ENCODE measurements at places on chromosomes 5 and 9. TPM values are rescaled to one million over a fixed set of nuclear protein-coding genes. Genes with fewer than 3 reads are reported as not detected.

DNA sequence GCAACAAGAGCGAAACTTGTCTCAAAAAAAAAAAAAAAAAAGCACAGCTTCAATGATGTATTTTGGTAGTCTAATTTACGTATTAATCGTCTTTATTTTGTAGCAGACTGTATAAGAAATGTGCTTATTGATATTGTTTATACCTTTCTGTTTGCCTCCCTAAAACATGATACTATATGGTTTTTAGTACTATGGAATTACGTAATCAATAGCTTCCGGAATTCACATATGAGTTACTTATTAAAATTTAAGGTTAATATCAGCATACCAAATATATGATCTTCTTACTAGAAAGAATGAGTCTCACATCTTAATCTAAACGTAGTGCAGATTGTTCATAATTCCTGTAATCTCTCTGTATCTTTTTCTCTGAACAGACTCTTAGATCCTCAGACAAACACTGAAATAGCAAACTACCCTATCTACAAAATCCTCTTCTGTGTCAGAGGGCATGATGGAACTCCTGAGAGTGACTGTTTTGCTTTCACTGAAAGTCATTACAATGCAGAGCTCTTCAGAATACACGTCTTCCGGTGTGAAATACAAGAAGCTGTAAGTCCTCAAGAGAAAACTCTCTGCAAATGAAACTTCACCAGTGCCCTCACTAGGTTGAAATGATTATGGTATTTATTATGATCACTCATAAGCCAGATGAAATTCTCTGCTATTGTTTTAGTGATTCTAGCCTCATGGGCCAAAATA is 44.4 kb upstream of the GPR21 start:
- H3K4me1 ChIP-seq = no peaks in the 10 kb centered on the region
- peak overlapping the region; percentile 45 for H3K27ac ChIP-seq
- H3K27me3 ChIP-seq = no peaks in the 10 kb centered on the region
- no peaks in the 10 kb centered on the region for H3K36me3 ChIP-seq
- no peak for DNase-seq

- H3K4me3 ChIP-seq = peak overlapping the region; percentile 97
- no peaks in the 10 kb centered on the region for H3K27me3 ChIP-seq
- no peak for DNase-seq
- H3K4me1 ChIP-seq = peaks cover 49% of the 10 kb centered on the region
Observed at GRCh38 chr9:89311346-89312221, 589 bp downstream of the CKS2 start.

GRCh38 chr5:149485655-149486615 is 65.3 kb downstream of the CSNK1A1 start:
- H3K27me3 ChIP-seq = no peaks in the 10 kb centered on the region
- H3K4me3 ChIP-seq = no peak overlapping the region
- DNase-seq = no peak
- H3K36me3 ChIP-seq = no peaks in the 10 kb centered on the region

- H3K4me1 ChIP-seq = no peaks in the 10 kb centered on the region
- no peak for DNase-seq
- H3K27me3 ChIP-seq = peaks cover 35% of the 10 kb centered on the region
- H3K27ac ChIP-seq = no peak overlapping the region
- H3K4me3 ChIP-seq = no peak overlapping the region
Observed at GRCh38 chr5:171678646-171679045, 107.0 kb upstream of the SMIM23 start.

DNA sequence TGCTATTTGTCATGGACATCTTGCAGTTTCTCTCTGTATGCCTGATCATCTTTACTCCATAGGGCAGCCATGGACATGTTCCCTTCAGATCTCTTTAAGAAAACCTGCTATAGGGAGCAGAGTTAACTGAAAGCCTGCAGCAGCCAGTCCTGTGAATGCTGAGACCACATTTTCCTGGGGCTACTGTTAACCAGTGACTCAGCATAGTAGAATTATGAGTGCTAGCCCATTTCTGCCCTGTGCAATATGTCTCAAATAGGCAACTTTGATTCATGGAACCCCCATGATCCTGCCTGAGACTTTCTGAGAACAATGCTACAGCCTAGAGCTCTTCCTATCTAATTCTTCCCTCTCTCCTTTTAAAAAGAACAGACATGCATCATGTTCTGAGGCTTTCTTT is 624.2 kb downstream of the CHSY3 start:
- H3K36me3 ChIP-seq = no peaks in the 10 kb centered on the region
- no peak overlapping the region for H3K27ac ChIP-seq
- H3K27me3 ChIP-seq = no peaks in the 10 kb centered on the region
- no peaks in the 10 kb centered on the region for H3K4me1 ChIP-seq
- H3K4me3 ChIP-seq = no peak overlapping the region

GRCh38 chr5:149268928-149269557 is 2.6 kb upstream of the AFAP1L1 start:
- peak; percentile 5 for DNase-seq
- H3K4me3 ChIP-seq = no peak overlapping the region
- H3K36me3 ChIP-seq = peaks cover 3% of the 10 kb centered on the region
- H3K4me1 ChIP-seq = peaks cover 23% of the 10 kb centered on the region
- peaks cover 16% of the 10 kb centered on the region for H3K27me3 ChIP-seq

GRCh38 chr9:84394036-84394435 is 53.5 kb upstream of the SLC28A3 start:
- H3K27ac ChIP-seq = no peak overlapping the region
- no peaks in the 10 kb centered on the region for H3K4me1 ChIP-seq
- H3K27me3 ChIP-seq = no peaks in the 10 kb centered on the region
- no peaks in the 10 kb centered on the region for H3K36me3 ChIP-seq
- no peak for DNase-seq
- H3K4me3 ChIP-seq = no peak overlapping the region

DNA sequence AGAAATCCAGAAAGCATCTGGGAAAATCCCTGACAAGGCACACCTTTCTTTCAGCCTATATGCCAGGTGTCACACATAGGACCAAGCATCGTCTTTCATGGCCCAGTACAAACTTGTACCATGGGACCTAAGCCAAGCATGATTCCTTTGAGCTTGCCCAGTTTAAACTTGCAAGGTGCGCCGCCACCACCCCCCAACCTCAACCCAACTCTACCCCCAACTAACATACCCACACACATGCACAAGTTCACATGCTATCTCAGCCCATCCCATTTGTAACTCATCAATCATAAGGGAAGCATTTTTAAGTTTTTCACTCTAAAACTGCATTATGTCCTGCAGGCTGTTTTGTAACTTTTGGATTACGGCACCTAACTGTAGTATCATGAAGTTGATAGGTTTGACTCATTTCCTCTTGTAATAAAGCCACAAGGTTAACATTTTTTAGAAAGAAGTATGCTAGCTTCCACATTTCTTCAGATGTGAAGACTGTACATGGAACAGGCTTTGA is 145.9 kb upstream of the FST start:
- H3K4me1 ChIP-seq = no peaks in the 10 kb centered on the region
- H3K4me3 ChIP-seq = no peak overlapping the region
- H3K27me3 ChIP-seq = no peaks in the 10 kb centered on the region
- no peak overlapping the region for H3K27ac ChIP-seq

- no peak overlapping the region for H3K27ac ChIP-seq
- no peak for DNase-seq
- no peaks in the 10 kb centered on the region for H3K27me3 ChIP-seq
- H3K36me3 ChIP-seq = no peaks in the 10 kb centered on the region
- no peak overlapping the region for H3K4me3 ChIP-seq
Observed at GRCh38 chr5:25451294-25451693, 806.5 kb upstream of the CDH10 start.

GRCh38 chr9:4138180-4138579 is 161.7 kb downstream of the GLIS3 start:
- H3K27me3 ChIP-seq = peaks cover 2% of the 10 kb centered on the region
- H3K4me1 ChIP-seq = peaks cover 3% of the 10 kb centered on the region
- no peak overlapping the region for H3K4me3 ChIP-seq
- H3K27ac ChIP-seq = no peak overlapping the region
- H3K36me3 ChIP-seq = no peaks in the 10 kb centered on the region
- DNase-seq = no peak

DNA sequence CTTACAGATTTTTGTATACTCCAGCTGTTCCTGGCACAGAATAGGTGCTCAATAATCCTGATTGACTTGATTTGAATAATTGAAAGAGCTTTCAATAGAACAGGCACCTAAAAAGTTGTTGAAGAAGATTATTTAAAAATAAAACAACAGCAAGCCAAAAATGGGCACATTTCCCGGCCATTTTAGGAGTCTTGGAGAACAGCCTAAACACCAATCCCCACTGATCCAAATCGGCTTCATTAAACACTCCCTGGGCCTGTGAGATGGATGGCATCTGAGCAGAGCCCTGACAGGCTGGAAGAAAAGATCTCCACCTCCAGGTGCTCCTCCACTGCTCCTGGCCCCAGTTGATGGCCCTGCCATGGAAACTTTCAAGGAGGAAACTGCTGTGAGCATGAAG is 213.3 kb downstream of the MAN2A1 start:
- peaks cover 15% of the 10 kb centered on the region for H3K4me1 ChIP-seq
- H3K27ac ChIP-seq = no peak overlapping the region
- no peak overlapping the region for H3K4me3 ChIP-seq
- no peaks in the 10 kb centered on the region for H3K27me3 ChIP-seq
- DNase-seq = no peak

DNA sequence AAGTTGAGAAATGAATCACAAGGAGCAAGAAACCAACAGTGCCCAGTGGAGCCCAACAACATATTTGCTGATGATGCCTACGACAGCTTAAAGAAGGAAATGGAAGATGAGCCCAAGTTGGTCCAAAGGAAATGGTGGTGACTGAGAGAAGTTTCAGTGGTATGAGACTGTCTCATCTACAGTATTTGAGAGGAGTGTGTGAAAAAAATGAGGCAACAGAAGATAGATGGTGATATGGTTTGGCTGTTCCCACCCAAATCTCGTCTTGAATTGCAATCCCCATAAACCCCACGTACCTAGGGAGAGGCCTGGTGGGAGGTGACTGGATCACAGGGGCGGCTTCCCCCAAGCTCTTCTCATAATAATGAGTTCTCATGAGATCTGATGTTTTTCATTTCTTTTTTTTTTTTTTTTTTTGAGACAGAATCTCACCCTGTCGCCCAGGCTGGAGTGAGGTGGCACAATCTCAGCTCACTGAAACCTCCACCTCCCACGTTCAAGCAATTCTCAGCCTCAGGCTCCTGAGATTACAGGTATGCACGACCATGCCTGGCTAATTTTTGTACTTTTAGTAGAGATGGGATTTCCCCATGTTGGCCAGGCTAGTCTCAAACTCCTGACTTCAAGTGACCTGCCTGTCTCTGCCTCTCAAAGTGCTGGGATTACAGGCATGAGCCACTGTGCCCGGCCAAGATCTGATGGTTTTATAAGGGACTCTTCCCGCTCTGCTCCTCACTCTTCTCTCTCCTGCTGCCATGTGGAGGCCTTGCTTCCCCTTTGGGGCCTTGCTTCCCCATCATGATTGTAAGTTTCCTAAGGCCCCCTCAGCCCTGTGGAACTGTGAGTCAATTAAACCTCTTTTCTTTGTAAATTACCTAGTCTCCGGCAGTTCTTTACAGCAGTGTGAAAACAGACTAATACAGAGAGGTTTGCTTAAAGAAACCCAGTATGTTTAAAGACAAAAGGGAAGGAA is 30.2 kb downstream of the EFCAB9 start:
- no peak overlapping the region for H3K4me3 ChIP-seq
- H3K27ac ChIP-seq = no peak overlapping the region
- peaks cover 4% of the 10 kb centered on the region for H3K4me1 ChIP-seq
- H3K27me3 ChIP-seq = no peaks in the 10 kb centered on the region
- no peak for DNase-seq

DNA sequence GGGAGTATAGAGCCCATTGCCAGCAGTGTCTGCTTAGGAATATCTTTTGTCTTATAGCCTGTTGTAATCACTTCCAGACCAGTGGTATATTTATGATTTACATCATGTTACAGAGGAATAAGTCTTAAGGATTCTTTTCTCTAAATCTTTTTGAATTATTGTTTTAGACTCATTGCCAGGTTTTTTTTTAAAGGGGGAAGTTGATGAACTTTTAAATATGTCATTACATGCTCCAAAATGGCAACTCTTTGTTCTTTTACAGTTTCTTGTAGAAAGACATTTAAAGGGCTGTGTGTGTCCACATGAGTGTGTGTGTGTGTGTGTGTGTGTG is 59.4 kb upstream of the NFIB start:
- no peak overlapping the region for H3K27ac ChIP-seq
- H3K36me3 ChIP-seq = no peaks in the 10 kb centered on the region
- no peaks in the 10 kb centered on the region for H3K4me1 ChIP-seq
- no peak for DNase-seq
- H3K4me3 ChIP-seq = no peak overlapping the region

GRCh38 chr5:178473854-178474253 is 116.3 kb downstream of the COL23A1 start:
- no peak overlapping the region for H3K4me3 ChIP-seq
- no peak overlapping the region for H3K27ac ChIP-seq
- H3K4me1 ChIP-seq = peaks cover 2% of the 10 kb centered on the region

DNA sequence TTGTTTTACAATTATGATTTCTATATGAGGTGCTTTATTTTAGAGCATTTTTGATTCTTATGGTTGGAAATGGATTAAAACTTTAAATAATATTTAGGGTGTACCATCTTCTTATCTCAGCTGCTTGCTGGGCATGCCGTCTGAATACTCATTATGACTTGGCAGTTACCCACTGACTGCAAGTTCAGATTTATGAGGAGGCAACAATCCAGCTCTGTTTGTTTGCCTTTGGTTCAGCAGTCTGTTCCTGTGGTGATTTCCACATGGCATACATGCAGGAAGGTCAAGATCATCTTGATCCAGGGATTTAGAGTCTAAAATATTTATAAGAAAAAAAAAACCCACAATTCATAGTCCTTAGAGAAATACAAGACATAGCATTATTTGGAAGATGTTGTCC is 1254.5 kb upstream of the NUDT12 start:
- no peaks in the 10 kb centered on the region for H3K36me3 ChIP-seq
- H3K4me1 ChIP-seq = no peaks in the 10 kb centered on the region
- no peak overlapping the region for H3K27ac ChIP-seq

GRCh38 chr5:169803077-169803981 is 166.3 kb downstream of the DOCK2 start:
- H3K4me1 ChIP-seq = peaks cover 34% of the 10 kb centered on the region
- H3K27ac ChIP-seq = no peak overlapping the region
- peaks cover 79% of the 10 kb centered on the region for H3K36me3 ChIP-seq
- no peak for DNase-seq
- H3K27me3 ChIP-seq = no peaks in the 10 kb centered on the region

DNA sequence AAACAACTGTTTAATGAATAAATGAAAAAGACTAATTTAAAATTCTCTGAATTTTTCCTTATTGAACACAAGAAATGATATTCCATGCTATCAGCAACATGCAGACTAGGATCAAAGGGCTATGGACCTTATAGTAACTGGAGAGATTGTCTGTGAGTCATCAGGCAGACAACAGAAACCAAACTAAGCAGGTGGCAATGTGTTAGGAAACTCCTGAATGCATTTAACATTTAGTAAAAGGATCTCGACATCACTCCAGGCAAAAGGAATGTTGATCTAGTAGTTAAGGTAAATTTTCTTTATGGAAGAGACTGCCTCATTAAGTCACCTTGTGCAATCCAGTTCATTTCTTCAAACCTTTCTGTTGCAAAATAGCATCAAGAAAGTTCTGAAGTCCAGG is 58.4 kb downstream of the ARL15 start:
- no peak overlapping the region for H3K27ac ChIP-seq
- H3K4me3 ChIP-seq = no peak overlapping the region
- H3K4me1 ChIP-seq = peaks cover 24% of the 10 kb centered on the region
- no peaks in the 10 kb centered on the region for H3K36me3 ChIP-seq
- DNase-seq = no peak

Gene GM2A
- 5.6 TPM for polyA plus RNA-seq

Gene NIM1K
- not detected for polyA plus RNA-seq

Gene DPM2
- 34.7 TPM for polyA plus RNA-seq

Gene LCN9
- not detected for polyA plus RNA-seq

Gene C5orf46
- polyA plus RNA-seq = not detected

Gene PCDHB10
- not detected for polyA plus RNA-seq

Gene PCSK1
- polyA plus RNA-seq = not detected

Gene GDA
- not detected for polyA plus RNA-seq

Gene ZBTB43
- polyA plus RNA-seq = 9.1 TPM

Gene CCDC192
- polyA plus RNA-seq = not detected
